Fibroblast of skin of left quadriceps (primary cell): ENCODE measurements at places on chromosomes 16 and 17.

DNA sequence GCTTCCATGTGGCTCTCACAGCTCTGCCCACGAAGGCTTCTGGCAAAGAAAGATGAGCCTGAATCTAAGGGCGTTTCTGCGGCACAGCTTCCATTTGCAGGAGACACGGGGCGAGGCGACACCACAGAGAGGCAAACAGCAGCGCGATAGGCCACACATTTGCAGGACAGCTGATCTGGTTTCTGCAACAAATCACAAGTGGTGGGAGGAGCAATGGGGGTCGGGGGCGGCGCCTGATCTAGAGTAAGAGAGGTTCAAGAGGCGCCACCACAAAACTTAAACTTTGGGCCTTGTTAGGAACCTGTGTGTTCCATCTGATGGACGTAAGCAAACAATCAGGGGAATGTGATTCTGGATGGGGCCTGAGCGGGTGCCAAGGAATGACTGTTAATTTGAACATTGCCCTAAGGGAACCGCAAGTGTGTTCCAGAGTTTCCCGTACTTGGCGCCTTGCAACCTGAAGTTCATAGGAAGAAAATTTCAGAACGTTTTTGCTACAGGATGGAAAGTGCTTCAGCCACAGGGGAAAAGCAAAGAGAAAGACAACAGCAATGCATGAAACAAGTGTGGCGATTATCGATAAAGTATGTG, 18.9 kb upstream of the ENPP7 start:
- no peak for DNase-seq

GRCh38 chr17:83118071-83118841, 38.8 kb downstream of the METRNL start:
- no peak for DNase-seq

DNA sequence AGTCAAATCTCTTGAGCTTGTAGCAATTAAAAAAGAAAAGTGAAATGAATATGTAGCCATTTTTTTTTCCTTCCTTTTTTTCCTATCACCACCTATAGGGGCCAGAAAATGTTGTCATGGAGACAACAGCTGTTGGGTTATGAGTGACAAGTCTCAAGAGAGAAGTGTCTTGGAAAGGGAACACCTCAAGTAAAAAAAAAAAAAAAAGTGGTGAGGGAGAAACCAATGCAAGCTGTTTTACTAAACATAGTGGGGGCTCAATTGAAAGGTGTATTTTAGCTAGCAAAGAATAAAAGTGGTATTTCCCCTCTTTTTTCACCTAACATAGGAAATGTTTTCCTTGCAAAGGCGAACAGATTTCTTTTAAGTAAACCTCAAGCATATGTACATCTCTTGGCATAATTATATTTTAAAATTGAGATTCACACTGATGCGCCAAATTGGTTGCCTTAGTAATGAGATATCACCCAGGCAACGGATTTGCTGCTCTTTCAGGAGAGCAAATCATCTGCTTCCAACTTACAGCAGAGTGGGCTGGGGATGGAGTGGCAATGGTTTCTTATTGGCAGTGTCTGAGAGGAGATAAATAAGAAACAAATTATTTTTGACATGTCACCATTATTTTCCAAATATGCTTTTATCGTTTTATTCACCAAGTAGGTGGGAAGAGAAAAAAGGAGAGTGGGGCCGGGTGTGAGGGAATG, 183.6 kb downstream of the MYO1D start:
- no peak for DNase-seq

- no peak for DNase-seq
These were observed 263.1 kb upstream of the TNRC6C start for GRCh38 chr17:77695386-77695785.

GRCh38 chr16:2779978-2780898, 3.2 kb upstream of the ELOB start:
- DNase-seq: no peak

DNA sequence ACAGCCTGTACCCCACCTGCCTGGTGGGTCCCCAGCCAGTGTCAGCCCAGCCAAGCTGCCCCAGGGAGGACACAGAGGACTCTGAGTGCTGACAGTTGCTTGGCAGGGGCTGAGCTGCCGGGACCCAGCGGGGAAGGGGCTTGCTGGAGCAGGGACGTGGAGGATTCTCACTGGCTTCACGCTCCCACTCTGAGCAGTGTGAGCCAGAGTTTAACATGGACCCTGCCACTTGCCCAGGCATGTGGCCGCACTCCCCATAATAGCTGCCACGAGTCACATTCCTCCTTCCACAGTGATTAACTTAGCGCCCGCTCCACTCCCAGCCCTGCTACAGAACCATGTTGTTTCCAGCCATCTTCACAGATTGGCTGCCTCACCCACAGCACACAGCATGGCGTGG, 31.2 kb downstream of the SREBF1 start:
- no peak for DNase-seq

DNA sequence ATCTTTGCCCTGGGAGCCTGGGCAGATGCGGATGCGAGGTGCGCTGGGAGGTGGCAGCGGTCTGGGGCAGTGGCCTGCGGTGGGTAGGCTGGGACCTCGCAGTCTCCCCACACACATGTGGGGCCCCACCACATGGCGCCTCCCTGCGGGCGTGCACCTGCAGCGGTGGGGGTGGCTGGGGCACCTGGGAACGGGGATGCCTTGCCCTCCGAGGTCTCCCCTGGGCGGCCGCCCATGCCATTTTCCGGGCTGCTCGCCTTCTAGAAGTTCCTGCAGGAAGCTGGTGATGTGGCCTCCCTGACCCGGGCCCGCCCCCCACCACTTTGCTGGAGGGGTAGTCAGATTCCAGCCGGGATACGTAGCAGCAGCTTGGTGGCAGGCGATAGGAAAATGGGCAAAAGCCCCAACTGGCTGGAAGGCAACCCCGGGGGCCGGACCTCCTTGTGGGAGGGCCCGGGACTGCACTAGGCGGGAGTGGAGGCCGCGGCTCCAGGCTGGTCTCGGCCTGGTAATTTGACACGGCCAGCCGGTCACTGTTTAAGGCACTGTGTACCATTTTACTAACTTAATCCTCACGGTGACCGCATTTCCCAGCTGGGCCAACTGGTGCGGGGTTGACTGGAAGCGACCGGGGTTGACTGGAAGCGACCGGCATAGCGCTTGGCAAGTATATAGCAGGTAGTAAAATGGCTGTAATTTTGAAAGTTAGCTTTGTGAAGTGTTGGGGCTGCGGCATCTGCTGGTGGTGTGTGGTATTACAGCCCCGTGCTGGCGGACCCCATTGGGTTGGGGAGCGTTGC, 38.5 kb downstream of the IGF2BP1 start:
- no peak for DNase-seq

DNA sequence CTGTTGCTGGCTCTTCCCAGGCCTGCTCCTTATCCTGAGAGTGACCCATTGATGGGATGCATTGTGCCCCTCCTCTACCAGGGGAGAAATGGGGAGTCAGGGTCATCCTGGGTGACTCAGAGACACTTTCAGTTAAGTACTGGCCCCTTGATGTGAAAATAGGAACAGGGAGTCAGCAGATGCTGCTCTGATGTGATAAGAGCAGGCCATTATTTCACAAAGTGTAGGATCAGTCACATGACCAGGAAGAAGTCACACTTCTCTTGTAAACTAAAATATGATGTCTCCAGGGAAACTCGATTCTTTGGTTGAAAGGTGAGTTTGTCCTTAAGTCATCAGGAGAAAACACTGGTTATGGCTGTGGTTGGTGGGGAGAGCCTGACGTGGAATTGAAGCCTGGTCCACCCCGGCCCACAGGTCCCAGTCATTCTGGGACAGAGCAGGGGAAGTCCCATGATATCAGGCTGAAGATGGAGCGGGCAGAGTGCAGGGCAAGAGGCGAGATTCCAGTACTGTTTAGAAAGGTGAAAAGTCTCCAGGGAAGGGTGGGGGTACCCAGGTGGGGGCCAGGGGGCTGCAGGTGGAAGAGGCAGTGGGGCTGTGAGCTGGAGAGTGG, 88.6 kb upstream of the NLRP1 start:
- DNase-seq: no peak

DNA sequence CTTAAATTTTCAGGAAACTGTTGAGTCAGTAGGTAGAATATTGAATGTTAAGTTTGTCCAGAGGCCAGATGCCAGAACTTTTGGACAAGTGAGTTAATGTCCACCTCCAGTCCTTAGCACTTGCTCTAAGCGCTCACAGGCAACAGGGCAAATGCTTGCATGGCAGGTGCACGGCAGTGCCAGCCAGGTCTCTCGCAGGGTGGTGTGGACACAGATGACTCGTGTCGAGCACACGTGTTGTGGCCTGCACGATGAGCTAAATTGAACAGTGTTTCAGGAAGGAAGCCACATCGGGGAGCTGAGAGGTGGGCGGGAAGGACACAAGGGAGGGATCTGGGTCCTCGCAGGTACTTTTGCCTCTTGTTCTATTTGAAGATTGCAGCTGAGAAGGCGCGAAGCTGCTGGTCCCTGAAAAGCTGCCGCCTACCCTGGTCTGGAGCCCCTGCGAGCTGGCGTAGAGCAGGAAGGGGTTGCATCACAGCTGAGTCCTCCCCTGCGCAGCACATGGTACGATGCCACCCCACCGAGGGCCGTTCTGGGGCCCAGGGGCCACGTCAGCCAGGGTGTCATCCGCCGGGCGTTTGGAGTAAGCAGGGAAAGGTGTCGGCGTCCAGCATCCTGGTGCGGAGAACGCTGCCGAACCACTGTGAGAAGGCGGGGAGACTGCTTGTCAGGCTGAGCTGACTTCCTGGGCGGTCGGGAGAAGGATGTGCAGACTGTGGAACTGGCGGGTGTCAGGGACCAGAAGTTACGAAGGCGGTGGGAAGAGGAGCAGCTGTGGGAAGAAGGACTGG, 6.3 kb downstream of the RAB40C start:
- no peak for DNase-seq

DNA sequence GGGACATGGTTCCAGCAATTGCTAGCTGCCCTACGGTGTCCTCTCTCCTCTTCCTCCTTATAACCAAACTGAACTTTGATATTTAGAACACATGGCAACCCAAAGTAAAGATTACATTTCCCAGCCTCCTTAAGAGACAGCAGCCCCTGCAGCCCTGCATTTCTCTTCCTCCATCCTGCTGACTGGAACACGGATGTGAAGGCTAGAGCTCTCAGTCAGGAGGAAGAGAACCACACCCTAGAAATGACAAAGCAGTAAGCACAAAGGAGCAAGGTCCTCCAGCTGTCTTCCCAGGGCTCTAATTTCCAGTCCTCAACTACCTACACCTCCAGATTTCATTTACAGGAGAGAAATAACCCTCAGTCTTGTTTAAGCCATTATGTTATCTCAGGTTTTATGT, 10.9 kb downstream of the DYNC1LI2 start:
- DNase-seq: no peak

GRCh38 chr16:29665294-29666077, 2.4 kb downstream of the SPN start:
- DNase-seq: no peak

DNA sequence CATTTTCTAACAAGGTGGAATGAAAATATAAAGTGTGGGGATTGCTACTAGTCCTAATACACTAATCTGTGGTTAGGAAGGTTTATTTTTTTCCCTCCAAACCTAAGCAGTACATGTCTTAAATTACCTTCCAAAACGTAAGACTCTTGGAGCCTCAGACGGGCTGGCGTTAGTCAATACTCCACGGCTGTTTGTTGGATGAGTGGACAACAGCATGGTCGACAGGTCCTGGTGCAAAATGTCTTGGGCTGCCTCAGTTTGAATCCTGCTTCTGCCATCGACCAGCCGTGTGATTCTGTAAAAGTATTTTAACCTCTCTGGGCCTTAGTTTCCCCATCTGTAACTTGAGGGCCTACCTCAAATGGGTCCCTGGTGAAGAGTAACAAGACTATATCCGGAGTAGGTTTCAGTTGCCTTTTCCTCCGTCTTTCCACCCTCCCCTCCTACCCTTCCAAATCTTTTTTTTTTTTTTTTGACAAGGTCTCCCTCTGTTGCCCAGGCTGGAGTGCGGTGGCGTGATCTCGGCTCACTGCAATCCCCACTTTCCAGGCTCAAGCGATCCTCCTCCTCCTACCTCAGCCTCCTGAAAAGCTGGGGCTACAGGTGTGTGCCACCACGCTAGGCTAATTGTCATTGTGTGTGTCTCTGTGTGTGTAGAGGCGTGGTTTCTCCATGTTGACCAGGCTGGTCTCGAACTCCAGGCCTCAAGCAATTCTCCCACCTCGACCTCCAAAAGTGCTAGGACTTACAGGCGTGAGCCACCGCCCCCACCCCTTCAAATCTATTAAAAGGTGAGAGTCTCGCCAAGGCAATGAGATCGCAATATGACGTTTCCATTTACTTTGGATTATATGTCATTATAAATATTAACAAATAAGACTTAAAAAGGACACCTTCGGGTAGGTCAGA, 5.8 kb downstream of the SCGB1C2 start:
- DNase-seq: no peak

DNA sequence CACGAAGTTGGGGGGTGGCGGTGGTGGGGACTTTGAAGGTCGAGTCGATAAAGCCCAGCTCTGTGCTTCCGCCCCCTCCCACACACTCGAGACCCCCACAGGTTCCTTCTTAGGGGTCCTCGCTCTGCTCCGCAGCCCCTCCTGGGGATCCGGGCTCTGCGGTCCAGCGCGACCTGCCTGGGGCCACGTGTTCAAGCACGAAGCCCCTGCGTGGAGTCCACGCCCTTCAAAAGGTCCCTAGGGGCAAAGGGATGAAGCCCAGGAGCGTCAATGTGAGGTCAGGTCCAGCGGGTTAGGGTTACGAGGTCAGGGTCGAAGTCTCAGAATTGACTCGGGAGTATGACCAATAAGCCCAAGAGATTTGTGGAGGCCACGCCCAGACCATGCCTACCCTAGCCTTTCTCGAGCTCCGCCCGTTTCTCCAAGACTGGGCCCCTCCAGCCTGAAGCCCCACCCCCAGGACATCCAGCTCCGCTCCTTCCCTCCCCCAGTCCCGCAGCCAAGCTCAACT, 786 bp upstream of the CACNA1G start:
- DNase-seq: no peak

DNA sequence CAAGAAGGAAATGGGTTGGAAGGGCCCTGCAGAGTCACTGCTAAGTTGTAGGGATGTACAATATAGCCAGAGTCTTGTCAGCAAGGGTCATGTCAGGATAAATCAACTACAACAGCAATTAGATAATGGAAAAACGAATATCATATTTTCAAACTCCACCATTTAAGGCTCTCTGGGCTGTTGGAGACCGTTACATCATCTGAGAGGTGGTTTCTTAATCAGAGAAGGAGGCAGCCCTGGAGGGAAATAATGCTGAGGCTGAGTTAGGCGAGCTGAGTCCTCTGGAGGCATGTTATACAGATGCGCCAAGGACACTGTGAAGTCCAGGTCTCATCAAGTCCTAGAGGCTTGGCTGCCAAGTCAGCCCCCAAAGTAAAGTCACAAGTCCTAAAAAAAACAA, 30.3 kb downstream of the LYRM9 start:
- no peak for DNase-seq

DNA sequence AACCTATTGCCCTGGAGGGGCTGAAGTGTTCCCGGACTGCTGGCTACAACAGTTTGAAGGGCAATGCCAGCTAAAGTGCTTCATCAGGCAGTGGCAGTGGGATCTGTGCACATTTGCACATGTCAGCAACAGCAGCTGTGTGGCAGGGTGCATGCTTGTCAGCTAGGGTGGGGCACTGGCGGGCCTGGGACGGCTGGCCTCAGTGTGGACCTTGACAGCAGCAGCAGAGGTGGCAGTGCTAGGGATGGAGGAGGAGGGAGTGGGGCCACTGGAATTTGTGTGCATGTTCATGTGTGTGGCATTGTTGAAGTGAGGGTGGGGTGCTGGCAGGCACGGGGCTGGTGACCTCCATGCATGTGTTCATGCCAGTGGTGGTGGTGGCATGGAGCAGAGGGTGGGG, 203.3 kb upstream of the HS3ST4 start:
- DNase-seq: no peak
